Mesothelial cell of epicardium (in vitro differentiated cells): ENCODE measurements at places on chromosomes 1 and 21. TPM values are rescaled to one million over a fixed set of nuclear protein-coding genes. Genes with fewer than 3 reads are reported as not detected.

DNA sequence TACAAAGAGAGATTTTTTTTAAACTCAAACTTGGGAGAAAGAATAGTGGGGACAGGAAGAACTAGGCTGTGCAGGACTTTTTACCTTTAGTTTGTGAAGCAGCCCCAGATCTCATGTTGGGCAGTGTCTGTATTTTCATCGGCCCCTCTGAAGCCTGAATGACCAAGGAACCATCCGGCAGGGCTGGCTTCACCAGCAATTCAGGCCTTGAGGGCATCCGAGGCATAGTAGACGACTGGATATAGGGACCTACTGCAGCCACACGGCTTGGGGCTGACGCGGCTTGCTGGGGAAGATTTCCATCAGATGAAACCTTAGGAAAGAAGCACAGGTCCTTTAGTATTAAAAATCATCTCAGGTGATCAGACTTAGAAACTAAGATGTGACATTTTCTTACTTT is 43.7 kb downstream of the TP53BP2 start:
- no peak for DNase-seq
- H3K27me3 ChIP-seq, result no peaks in the 10 kb centered on the region
- peaks cover 59% of the 10 kb centered on the region for H3K36me3 ChIP-seq
- no peak overlapping the region for H3K27ac ChIP-seq
- no peaks in the 10 kb centered on the region for H3K4me1 ChIP-seq
- no peak overlapping the region for H3K4me3 ChIP-seq

DNA sequence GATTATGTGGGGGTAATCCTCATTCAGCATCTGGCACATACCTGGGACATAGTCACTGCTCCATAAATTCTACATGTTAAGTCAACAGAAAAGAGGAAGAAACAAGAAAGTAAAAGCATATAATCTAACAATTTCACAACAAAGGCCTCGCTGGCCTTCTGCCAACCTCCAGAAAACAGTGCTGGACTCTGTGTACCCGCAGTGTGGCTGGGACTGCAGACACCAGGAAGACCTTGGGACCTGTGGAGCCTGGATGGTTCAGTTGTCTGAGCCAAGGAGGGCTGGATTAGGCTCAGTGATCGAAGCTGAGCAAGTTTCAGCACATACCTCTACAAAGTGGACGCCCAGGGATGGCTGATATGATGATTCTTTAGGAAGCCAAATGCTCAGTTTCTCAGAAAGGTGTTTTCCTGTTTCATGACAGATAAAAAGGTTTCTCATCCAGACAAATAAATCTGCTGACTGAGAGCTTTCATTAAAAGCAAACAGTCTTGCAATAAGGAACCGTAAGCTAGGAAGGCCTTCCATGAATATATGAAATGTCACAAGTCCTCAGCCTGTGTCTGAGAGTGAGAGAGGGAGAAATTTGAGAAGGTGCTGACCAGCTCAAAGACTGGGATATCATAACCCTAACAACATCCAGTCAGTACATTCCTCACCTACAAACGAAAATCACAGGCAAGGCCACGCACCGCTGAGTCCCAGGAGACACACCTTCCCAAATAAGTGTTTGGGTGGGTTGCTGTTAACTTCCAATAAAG is 48.4 kb downstream of the CAPZB start:
- peak overlapping the region; percentile 51 for H3K27ac ChIP-seq
- no peak overlapping the region for H3K4me3 ChIP-seq
- H3K36me3 ChIP-seq, result no peaks in the 10 kb centered on the region
- peaks cover 72% of the 10 kb centered on the region for H3K4me1 ChIP-seq
- no peak for DNase-seq

- H3K27ac ChIP-seq, result peak overlapping the region; percentile 21
- H3K27me3 ChIP-seq, result no peaks in the 10 kb centered on the region
- H3K4me3 ChIP-seq, result no peak overlapping the region
- DNase-seq, result no peak
- peaks cover 20% of the 10 kb centered on the region for H3K36me3 ChIP-seq
Observed at GRCh38 chr1:233668146-233668724, 54.3 kb downstream of the KCNK1 start.

Gene S100A1
- 0.58 to 0.59 TPM in 2 of 3 replicates, not detected in the other for total RNA-seq

DNA sequence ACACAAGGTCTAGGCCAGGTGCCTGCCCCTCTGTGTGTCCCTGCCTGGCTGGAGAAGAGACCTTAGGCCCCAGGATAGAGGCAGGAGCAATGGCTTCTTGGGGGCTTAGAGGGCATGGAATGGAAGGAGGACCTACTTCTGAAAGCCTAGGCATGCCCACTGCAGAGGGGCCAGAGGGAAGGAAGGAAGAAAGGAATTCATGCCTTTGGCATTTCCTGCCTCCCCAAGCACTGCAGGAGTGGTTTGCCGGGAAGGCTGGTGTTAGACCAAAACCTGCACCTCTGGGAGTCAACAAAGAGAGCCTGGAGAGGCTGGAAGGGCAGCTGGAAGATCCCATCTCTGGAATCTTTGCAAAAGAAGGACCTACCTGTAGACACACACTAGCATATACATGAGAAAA is 50.7 kb upstream of the KCNE2 start:
- H3K27me3 ChIP-seq, result peaks cover 5% of the 10 kb centered on the region
- no peak overlapping the region for H3K4me3 ChIP-seq
- no peaks in the 10 kb centered on the region for H3K4me1 ChIP-seq
- no peak for DNase-seq
- peaks cover 3% of the 10 kb centered on the region for H3K36me3 ChIP-seq

- DNase-seq, result no peak
- H3K27ac ChIP-seq, result no peak overlapping the region
- H3K4me3 ChIP-seq, result no peak overlapping the region
- H3K36me3 ChIP-seq, result peaks cover 39% of the 10 kb centered on the region
- no peaks in the 10 kb centered on the region for H3K27me3 ChIP-seq
- peaks cover 26% of the 10 kb centered on the region for H3K4me1 ChIP-seq
Observed at GRCh38 chr1:13779930-13780329, 79.9 kb downstream of the PRDM2 start.

GRCh38 chr1:64082459-64082858 is 121.0 kb upstream of the UBE2U start:
- H3K36me3 ChIP-seq, result no peaks in the 10 kb centered on the region
- H3K4me3 ChIP-seq, result no peak overlapping the region
- DNase-seq, result no peak
- no peak overlapping the region for H3K27ac ChIP-seq
- no peaks in the 10 kb centered on the region for H3K27me3 ChIP-seq
- peaks cover 24% of the 10 kb centered on the region for H3K4me1 ChIP-seq

- H3K4me1 ChIP-seq, result no peaks in the 10 kb centered on the region
- no peak overlapping the region for H3K27ac ChIP-seq
- H3K4me3 ChIP-seq, result no peak overlapping the region
- H3K36me3 ChIP-seq, result no peaks in the 10 kb centered on the region
Observed at GRCh38 chr1:170470121-170470520, 61.8 kb upstream of the GORAB start.

Gene FBXO42
- 24.4 to 28.8 TPM (median 25.5 TPM) in 3 replicates for total RNA-seq

Gene PLA2G5
- total RNA-seq, result 0.25 TPM in 1 of 3 replicates, not detected in the others

Gene PLA2G2D
- not detected in 3 replicates for total RNA-seq

Gene PPIAL4G
- total RNA-seq, result 0.13 TPM in 1 of 3 replicates, not detected in the others

DNA sequence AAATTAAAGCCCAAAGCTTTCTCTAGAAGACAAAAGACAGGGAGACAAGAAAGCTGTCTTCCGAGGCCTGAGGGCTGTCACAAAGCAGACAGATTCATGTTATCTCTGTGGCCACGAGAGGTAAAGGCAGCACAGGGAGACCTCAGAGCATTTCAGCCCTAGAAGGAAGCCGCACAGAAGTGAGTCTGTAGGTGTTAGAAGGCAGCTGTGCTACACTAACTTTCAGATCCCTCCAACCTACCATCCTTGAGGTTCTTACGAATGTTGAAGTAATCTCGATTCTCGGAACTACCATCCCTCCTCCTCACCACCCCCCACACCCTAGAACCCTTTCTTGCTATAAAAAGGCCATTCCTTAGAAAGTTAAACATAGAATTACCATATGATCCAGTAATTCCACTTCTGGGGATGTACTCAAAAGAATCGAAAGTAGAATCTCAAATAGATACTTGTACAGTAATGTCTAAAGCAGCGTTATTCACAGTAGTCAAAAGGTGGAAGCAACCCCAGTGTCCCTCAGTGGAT is 21.5 kb upstream of the LYST start:
- no peak overlapping the region for H3K27ac ChIP-seq
- H3K4me1 ChIP-seq, result no peaks in the 10 kb centered on the region
- H3K36me3 ChIP-seq, result no peaks in the 10 kb centered on the region
- DNase-seq, result no peak

Gene DYRK1A
- 77.2 to 79.7 TPM (median 78.7 TPM) in 3 replicates for total RNA-seq

- peaks cover 17% of the 10 kb centered on the region for H3K4me1 ChIP-seq
- no peak overlapping the region for H3K27ac ChIP-seq
- H3K36me3 ChIP-seq, result no peaks in the 10 kb centered on the region
- no peak for DNase-seq
- H3K27me3 ChIP-seq, result peaks cover 95% of the 10 kb centered on the region
Observed at GRCh38 chr1:39690794-39691382, 345 bp downstream of the HPCAL4 start.

Gene IL19
- total RNA-seq, result not detected in 3 replicates

GRCh38 chr1:14974361-14974760 is 179.2 kb upstream of the TMEM51 start:
- H3K36me3 ChIP-seq, result peaks cover 16% of the 10 kb centered on the region
- peaks cover 15% of the 10 kb centered on the region for H3K4me1 ChIP-seq
- DNase-seq, result no peak

DNA sequence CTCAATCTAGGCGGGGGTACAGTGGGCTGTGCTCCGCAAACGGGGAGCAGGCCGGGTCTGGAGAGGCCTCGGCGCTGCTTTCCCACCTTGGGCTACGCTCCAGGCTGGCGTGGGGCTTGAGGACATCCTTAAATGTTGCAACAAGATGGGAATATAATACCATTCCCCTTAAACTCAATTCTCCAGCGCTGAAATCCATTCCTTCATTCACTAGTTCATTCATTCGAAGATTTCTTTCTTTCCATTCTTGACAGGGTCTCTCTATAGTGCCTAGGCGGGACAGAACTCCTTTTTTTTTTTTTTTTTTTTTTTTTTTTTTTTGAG is 261 bp upstream of the DPM3 start:
- no peak for DNase-seq
- peaks cover 3% of the 10 kb centered on the region for H3K36me3 ChIP-seq
- H3K27me3 ChIP-seq, result peaks cover 10% of the 10 kb centered on the region
- peaks cover 28% of the 10 kb centered on the region for H3K4me1 ChIP-seq
- H3K4me3 ChIP-seq, result peak overlapping the region; percentile 90
